Naive thymus-derived CD4-positive, alpha-beta T cell (primary cell): ENCODE measurements at places on chromosomes 2 and 18. TPM values are rescaled to one million over a fixed set of nuclear protein-coding genes. Genes with fewer than 3 reads are reported as not detected.
A peak's percentile ranks its signal among the peaks of the same experiment; 100 is the strongest.

DNA sequence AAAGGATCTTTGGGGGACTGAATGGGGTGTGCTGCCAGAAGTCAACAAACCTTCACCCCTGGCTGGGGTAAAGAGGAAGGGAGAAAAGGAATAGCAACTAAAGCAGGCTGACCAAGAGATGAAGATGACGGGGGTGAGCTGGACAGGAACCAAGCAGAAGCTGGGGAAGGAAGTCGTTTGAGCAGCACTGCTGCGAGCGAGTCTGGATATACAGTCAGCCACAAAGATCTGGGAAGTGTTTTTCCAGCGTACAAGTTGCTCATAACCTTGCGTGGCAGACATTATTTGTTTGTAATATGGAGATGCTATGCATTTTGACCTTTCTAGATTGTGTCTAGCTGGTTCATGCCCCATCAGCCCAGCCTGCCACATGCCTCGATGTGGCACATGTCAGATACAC, 71.2 kb downstream of the EIF2AK3 start:
- no peaks in the 10 kb centered on the region for H3K4me1 ChIP-seq
- H3K27me3 ChIP-seq: no peaks in the 10 kb centered on the region
- H3K36me3 ChIP-seq: peaks cover 6% of the 10 kb centered on the region
- no peak overlapping the region for H3K4me3 ChIP-seq
- DNase-seq: no peak
- no peak overlapping the region for H3K27ac ChIP-seq

DNA sequence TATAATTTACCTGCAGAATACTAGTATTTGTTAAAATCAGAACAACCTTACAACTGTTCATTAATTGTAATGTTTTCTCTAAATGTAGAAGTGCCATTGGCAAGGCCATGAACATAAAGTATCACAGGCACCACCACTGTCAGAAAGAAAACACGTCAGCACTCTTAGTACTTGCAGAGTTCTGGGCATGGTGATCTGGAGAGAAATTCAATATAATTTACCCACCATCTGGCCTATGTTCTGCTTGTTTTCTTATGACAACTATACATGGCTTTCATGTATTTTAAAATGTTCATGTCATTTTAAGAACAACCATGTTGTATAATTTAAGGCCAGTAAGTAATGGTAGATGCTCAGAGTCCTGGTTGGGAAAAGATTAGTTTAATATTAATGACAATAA, 114.2 kb upstream of the SULT1C3 start:
- no peak overlapping the region for H3K27ac ChIP-seq
- H3K4me1 ChIP-seq: no peaks in the 10 kb centered on the region
- no peak for DNase-seq
- H3K36me3 ChIP-seq: no peaks in the 10 kb centered on the region
- no peak overlapping the region for H3K4me3 ChIP-seq
- H3K27me3 ChIP-seq: no peaks in the 10 kb centered on the region

DNA sequence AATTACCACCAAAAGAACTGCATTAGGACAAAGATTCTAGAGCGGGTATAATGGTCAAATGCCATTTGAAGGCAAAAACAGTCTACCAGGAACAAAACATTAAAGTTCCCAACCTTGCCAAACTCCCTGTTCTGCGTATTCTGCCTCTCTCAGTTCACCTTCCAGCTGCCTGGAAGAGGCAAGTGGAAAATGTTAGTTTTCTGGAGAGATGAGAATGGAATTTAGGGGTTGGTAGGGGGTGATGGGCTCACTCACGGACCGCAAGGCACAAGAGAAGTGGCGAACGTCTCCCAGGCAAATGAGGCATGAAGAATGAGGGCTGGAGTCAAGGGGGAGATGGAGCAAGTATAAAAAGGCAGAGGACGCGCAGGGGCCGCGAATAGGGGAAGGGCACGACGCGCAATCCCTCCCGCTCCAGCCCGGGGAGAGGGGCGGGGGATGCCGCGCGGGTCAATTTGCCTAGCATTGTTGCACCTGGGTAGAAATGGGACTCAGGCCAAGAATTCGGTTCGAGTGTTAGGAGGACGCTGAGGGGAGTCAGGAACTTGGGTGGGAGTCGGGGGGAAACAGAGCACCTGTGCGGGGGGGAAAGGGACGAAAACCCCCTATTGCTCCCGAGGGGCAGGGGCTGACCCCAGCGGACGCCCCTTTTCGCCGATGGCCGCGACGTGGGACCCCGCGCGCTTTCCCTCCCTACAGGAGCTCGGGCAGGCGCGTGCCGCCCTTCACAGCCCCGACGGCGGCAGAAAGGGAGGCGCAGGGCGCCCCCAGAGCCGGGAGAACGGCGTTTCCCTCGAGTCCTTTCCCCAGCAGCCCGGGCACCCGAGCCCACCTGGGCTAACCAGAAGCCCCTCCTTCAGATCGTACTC, 573 bp downstream of the PAIP2B start:
- H3K27ac ChIP-seq: peak overlapping the region; percentile 82
- H3K4me1 ChIP-seq: peaks cover 8% of the 10 kb centered on the region
- no peak for DNase-seq
- H3K36me3 ChIP-seq: peaks cover 11% of the 10 kb centered on the region

The PRSS56 gene
- not detected for total RNA-seq

The APCDD1 gene
- total RNA-seq: 0.16 TPM

The CPO gene
- total RNA-seq: not detected in 2 replicates
